NCI-H510A treated with DMSO at 0.1 percent for 48 hours (cell line): ENCODE measurements at places on chromosomes 7 and 10.

DNA sequence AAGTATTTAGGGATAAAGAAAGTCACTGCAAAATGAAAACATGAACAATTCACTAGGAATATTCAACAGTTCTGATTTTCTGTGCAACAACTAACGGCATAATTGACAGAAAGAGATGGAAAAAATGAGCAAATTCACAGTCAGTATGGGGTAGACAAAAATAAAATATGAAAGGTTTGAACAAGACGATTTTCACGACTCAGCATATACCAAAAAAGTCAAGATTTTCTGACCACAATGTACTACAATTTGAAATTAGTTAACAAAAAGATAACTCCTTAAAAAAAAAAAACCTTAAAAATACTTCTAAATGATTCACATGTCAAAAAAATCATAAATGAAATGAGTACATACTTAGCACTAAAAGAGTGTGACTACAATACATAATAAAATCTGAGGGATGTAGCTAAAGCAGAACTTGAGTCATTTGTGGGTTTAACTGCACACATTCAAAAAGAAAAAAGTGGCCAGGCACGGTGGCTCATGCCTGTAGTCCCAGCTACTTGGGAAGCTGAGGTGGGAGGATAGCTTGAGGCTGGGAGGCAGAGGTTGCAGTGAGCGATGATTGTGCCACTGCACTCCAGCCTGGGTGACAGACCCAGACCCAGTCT is 22.6 kb upstream of the MTURN start:
- DNase-seq: no peak

GRCh38 chr10:13224210-13224995 is 9.8 kb downstream of the UCMA start:
- no peak for DNase-seq

DNA sequence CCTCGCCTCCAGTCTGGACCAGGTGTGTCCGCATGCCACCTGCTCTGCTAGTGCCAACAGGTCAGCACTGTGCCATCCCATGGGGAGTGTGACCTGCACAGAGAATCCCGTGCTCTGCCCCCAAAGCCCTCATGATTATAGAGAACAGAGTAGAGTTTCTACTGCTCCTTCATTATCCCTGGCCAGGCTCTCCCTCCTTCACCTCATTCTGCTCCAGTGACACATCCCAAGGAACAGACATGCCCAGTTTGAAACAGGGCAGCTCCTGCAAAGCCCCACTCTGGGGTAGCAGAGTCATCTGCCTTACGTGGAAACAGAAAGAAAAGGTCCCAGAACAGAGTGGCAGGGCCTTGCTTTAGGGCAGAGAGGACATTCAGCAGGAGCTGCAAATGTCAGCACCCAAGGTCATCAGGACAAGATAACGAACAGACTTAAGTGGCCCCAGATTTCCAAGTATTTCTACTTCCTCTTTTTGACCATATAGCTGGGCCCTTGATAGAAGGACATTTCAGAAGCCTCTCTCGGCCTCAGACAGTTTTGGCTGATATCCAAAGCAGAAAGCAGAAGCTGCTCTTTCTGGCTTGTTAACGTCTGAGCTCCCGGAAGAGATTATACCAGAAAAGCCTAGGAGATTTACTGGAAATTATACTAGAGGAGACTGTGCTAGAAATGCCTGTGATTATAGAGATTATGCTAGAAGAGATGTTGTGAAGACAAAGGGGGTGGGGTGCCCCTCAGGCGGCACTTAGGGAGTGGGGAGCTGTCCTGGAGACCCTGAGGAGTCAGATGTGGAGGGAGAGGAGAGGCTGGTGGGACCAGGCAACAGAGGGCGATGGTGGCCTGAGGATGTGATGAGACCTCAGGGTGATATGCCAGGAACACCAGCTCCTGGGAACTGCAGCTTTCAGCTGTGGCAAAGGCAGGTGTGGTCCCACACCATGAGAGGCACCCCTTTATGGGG is 12.6 kb downstream of the TMEM176B start:
- DNase-seq: peak; percentile 2

DNA sequence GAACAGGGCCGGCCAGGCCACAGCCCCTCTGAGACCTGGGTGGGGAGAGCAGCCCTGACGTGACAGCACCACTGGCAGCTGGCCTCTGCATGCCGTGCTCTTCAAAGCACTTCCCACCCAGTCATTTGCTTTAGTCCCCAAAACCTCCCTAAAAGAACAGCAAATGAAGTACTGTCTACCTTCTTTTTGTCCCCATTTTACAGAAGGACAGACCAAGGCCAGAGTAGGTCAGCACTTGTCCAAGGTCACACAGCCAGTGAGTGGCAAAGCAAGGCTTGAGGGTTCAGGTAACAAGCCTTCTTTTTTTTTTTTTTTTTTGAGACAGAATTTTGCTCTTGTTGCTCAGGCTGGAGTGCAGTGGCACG is 15.1 kb downstream of the ATP6V1F start:
- no peak for DNase-seq

DNA sequence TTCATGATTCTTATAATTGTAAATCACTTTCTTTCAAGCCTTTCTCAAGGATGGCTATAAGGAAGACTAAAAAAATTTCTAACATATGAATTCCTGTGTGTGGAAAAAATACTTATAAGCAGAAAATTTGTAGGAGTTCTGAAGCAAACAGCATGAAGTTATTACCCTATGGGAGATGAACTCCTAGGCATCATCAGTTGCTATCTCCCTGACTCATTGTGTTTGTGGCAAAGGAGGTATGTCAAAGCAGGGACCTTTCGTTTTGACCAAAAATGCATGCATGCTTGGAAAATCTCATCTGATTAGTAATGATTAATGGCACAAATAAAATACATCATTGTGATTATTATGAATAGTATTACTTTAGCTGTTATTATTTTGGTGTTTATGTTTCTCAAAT is 59.4 kb downstream of the CALCR start:
- DNase-seq: no peak

DNA sequence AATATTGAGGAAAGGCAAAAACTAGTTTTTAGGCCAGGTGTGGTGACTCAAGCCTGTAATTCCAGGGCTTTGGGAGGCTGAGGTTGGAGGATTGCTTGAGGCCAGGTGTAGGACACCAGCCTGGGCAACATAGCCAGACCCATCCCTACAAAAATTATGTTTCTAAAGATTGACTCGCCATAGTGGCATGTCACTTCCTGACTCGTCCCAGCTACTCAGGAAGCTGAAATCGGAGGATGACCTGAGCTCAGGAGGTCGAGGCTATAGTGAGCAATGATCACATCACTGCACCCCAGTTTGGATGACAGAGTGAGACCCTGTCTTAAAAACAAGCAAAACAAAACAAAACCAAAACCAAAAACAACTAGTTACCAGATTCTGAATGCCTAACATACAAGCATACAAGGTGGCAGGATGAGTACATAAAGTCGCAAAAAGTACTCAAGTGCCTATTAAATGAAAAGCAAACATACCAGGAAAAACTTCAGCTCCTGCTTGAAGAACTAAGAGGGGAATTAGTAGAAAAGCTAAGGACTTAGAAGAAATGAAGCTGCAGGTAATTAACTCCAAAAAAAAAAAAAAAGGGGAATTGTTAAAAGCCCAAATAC is 14.1 kb downstream of the ZNF398 start:
- DNase-seq: no peak

DNA sequence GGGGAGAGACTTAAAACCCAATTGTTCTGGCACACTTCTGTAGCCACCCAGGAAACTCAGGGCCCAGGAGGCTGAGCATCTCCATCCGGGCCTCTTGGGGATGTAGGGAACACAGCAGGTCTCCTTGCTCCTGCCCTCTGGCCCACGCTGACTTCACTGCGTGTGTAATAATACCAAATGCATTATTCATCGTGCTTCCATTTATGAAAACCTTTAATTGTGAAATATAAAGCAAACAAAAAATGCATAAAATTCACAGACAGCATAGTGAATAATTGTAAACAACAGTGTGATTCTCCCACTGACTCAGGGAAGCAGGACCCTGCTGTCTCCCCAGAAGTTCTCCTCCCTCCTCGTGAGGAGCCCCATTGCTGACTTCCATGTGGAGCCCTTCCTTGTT is 70.3 kb upstream of the SHH start:
- DNase-seq: no peak

DNA sequence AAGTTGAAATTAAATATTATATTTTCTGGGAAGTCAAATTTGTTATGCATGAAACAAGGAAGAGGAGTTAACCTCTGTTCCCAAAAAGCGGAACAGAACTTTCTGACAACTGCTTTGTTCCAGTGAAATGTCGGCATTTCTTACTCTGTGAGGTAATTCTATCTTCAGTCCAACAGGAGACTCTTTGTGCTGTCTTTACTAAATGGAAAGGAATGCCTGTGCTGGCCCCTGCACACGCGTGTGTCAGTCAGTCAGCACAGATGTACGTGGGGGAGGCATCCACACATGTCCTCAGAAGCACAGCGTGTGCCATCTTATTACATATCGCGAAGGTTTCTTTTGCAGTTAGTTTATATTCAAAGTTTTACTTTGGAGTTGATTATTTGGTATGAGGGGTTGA is 37.5 kb downstream of the NET1 start:
- no peak for DNase-seq

- no peak for DNase-seq
Measured at GRCh38 chr7:111274857-111275256, 183.9 kb downstream of the LRRN3 start.

DNA sequence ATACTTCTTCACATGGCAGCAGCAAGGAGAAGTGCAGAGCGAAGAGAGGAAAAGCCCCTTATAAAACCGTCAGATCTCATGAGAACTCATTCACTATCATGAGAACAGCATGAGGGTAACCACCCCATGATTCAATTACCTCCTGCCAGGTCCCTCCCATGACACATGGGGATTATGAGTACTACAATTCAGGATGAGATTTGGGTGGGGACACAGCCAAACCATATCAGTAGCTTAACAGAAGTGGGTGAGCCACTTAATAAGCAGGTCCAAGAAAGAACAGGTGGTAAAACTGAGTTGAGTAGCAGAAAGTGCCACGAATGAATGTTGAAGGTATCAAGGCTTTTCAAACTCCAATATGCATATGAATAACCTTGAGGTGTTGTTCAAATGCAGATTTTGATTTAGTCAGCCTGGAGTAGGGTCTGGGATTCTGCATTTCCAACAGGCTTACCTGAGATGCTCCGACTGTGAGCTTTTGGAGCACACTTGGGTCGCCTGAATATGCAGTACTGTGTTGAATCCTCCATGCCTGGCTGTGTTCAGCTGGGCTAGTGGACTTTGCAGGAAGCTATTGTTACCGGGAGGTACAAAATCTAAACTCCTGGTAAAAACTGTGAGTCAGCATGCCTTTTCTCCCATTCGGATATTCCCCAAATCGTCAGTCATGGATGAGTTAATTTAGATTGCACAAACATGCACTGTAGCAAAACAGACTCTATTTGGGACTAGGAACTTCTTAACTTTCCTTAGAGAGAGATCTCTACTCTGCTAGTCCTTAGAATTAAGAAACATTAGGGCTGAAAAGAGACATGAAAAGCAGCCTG is 69.0 kb upstream of the PRKCQ start:
- DNase-seq: no peak

DNA sequence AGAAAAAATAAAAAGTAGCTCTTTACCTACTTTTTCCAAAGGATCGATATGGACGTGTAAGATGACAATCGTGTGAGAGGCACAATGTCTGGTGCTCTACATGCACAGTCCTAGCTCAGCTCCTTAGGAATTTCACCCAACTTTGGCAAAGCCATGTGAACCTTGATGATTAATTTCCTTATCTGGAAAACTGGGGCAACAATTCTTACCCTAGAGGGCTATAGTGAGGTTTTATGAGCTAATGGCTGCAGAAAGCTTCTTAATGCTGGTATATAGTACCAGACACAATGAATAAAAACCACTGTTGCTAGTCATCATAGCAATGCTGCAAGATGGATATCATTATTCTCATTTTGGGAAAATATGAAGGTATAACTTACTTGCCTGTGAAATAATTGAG is 202.7 kb downstream of the PARD3 start:
- no peak for DNase-seq

DNA sequence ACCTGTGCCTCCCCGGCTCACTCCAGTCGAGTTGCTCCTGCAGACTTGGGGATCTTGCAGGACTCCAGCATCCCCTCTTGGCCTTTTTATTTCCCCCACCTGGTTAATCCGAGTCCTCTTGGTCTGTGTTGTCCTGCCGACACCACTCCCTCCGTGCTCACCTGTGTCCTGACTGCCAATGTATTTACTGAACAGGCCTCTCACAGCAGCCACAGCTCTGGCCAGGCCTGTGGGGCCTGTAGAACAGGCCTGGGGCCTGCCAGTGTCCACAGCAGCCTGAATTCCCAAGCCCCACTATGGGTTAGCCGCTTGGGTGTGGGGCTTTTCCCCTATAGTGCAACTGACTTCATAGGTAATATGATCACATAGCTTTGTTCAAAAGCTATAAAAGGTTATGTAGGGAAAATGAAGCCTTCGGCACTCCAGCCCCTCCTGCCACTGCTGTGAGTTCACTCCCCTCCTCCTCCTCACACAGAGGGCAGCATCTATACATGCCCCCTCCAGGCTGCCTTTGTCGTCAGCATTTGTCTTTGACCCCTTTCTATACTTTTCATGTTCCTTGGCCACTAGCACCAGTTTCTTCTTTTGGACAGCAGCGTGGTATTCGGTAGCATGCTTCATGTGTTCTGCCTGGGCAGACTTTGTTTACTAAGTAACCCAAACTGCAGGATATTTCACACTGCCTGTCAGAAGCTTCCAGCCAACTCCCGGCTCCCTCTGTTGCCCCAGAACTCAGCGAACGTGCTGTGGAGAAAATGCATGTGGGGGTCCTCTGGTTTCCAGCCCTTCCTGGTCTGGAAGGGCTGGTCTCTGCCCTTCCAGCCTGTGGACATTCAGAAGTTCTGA is 46.1 kb downstream of the ZNF467 start:
- DNase-seq: no peak
